Stimulated activated CD4-positive, alpha-beta T cell treated with anti-CD3 and anti-CD28 coated beads, Interleukin-4, amount 100 ng/mL, for 4 hours (primary cell): ENCODE measurements at places on chromosomes 5 and 9.

DNA sequence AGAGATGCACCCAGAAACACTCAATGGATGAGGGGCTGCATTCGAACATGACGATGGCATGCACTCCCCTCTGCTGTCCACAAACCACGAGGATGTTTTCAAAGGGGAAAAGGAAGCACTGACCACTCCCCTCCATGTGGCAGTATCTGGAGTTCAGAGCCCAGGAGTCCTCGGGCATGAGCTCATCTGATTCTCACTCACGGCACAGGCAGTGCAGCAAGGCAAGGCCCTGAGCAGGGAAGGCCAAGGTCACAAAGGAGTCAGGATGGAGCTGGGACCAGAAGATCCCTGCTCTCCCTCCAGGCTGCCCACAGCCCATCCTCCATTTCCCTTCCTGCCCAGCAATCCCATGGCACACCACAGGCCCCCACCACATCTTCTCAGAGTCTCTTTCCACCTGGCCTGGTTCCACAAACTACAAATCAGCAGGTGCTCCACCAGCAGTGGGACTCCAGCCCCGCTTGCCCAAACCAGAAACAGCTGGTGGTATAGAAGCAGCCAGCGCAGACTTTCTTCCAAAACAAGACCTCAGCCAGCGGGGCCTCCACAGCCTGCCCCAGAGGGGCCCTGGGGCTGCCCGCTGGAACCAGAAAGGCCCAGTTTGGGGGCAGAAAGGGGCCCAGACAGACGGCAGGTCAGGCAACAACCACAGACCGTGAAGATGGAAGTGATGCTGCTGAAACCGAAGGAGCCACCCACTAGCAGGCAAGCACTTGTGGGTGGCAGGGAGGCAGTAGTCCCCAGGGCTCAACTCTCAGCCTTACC lies 12.2 kb downstream of the TNIP1 start:
- peak; percentile 29 for DNase-seq

DNA sequence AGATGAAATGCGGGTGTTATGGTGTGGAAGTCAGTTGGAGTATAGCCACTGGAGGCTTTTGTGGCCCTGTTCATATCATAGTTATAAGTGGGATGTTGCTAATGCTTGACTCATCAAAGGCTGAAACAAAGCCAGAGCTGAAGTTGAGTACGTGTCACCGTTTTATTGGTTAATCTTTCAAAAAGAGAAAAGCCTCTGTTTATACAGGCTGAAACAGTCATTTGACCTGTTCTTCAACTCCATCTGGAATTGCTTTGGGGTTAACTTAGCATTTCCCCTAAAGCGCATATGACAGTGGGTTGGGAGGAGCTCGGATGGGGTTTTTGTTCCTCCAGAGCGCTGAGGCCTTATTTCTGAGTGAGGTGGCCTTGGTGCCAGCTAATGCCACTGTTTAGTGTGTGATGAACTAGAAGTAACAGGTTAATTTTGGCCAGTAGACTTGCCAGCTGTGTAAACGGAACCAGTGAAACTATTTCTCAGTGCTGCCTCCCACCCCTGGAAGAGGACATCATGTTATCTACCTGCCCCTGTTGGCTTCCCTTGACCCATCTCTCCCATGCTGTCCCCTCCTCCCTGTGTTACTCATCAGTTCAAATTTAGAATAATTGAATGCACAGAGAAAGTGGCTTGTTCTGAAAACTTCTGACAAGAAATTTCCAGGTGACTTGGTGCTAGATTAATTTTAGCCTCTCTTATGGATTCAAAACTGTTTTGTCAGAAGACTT lies 34.2 kb downstream of the MTAP start:
- DNase-seq: no peak

GRCh38 chr5:124283031-124283430 lies 463.4 kb downstream of the ZNF608 start:
- DNase-seq: no peak

DNA sequence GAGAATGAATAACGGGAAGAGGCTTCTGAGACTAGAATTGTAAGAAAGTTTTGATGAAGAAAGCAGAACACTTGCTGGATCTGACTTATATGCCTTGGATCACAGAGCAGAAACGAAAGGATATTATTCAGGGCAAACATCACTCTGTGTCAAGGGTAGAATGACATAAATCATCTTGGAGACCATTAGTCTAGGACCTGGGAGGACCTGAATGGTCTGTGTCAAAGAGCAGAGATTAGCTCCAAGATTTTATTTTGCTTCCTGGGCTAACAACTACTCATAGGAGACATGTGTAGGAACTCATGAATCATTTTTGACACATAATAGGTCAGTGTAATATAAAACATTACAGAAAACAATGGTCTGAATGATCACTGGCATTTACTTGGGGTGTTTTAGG lies 417.9 kb downstream of the SLCO4C1 start:
- DNase-seq: no peak

- no peak for DNase-seq
These were observed 8.3 kb downstream of the OLFM1 start for GRCh38 chr9:135095470-135096407.

DNA sequence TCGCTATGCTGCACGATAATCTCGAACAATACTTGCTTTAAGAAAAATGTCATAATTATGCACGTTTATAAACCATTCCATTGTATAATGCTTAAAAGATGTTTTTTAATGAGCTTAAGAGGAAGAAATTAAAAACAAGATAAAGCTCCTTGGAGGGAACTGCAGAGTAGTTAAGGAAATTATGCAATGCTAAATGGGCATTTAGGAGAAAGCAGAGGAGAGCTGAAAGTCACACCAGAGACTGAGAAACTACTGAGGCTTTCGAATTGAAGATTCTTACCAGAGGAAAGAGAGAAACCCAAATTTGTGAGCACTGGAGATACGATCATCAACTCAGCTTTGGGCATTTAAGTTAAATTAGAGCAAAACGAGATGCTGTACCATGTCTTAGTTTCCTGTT lies 119.4 kb downstream of the CDH10 start:
- DNase-seq: no peak

DNA sequence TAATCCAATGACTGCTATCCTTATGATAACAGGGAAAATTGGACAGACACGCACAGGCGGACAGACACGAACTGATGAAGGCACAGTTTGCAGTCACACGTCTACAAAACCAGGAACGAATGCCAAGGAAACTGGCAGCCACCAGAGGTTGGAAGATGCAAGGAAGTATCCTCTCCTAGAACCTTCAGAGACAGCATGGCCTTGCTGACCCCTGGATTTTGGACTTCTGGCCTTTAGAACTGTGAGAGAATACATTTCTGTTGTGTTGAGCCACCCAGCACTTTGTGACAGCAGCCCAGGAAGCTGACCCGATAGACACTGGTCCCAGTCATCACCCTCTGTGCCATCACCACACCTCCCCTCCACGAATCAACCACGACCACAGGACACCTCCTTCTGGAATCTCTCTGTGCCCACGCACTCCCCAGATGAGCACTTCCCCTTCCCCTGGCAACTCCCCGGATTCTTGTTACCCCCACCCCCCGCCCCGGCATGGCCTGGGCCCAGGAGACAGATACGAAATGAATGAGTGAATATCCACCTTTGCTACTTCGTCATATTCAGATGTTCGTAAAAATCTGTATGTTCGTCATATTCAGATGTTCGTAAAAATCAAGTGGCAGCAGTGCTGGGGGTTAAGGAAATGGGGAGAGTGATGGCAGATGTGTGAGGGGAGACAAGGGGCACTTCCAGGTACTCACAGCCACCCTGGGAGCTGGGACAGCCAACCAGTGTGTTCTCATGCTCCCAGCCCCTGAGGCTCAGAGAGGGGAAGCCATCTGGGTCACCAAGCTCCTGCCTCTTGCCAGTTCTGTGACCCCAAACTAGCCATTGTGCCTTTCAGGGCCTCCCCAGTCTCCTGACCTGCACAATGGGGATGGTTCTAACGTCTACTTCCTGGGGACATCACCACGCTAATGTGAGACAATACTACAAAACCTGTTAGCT lies 18.5 kb downstream of the GBGT1 start:
- DNase-seq: no peak

DNA sequence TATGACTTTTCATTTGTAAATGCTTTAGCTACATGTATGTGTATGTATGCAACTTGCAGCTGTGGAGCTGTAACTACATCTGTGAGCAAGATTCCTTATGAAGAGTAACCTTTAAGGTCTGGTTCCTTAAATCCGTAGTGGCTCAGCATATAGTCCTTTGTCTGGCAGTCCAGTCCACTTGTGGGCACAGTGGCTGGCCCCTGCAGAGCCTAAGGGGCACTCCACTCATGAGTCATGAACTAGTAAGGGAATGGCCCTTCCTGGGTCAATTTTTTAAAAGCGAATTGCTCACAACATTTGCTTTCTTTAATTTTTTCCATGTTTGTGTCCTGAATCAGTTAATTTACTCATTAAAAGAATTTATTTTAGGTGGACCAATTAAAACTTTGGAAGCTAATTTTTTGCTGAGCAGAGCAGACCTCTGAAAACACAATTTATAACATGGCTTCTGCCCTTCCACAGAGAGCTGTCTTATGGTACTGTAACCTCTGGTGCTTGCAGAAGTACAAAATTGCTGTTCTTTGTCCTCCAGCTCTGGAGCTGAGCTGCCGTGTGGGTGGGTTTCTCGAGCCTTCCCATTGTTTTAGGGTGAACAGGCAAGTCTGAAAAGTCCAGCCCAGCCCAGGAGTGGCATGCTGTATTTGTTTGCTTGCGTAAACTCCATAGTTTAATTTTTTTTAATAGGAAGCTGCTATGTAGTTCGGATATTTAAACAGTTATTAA lies 110.1 kb downstream of the MVB12B start:
- DNase-seq: no peak

DNA sequence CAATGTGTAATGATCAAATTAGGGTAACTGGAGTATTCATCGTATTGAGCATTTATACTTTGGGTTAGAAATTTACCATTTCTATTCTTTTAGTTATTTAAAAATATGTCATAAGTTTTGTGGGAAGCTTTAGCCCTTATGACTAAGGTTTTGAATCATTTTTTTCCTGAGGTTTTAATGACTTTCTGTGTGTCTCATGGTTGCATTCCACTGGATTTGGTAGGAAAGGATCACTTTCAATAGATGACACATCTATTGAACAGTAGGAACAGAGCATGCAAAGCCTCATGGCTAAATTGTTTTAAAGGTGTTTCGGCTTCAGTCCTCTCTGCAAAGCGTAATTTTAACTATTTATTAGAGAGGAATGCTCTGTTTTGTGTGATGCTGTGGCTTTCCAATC lies 512.4 kb upstream of the CHD1 start:
- DNase-seq: no peak

- peak; percentile 79 for DNase-seq
These were observed 4.0 kb upstream of the TMEM250 start for GRCh38 chr9:136122425-136123383.

DNA sequence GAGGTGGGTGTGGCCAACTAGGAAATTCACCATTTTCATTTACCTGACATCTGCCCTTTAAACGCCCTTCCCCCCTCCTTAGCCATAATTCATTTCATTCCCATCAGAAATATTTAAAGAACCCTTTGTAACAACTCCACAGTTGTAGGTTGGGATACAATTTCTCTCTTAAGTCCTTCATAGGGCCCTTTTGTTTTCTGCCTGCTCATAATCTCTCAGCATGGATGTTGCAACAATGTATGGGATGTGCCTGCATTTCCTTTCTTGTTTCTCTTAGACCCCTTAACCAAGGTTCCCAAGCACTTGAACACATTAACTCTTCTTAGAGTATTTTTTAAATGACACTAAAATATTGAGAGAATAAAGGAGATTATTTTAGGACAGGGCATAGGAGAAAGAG lies 51.7 kb upstream of the MYO10 start:
- no peak for DNase-seq

GRCh38 chr5:83848941-83849340 lies 128.3 kb upstream of the HAPLN1 start:
- no peak for DNase-seq
